ENCODE measurements at places on chromosomes 1 and 21.
A peak's percentile ranks its signal among the peaks of the same experiment; 100 is the strongest.

DNA sequence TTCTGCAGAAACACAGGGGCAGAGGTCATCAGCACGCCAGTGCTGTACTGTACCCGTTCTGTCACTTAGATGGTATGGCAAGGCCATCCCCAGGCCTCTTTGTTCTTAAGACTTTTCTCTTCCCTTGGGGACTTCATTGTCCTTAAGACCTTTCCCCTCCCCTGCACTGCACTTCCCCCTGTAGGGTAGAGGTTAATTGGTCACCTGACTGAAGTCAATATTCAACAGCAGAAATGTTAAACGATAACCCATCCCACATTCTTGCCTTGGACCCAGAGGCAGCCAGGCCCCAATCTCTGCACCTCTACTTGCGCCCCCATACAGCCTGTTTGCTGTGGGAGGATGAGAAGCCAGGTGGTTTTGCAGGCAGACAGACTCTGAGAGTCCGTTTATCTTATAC is 10.2 kb downstream of the PHGDH start:
- DNase-seq, result no peak

- DNase-seq, result no peak
These were observed 17.8 kb downstream of the ORC1 start for GRCh38 chr1:52386458-52386857.

- DNase-seq, result no peak
These were observed 12.7 kb upstream of the PADI4 start for GRCh38 chr1:17295292-17295691.

- DNase-seq, result no peak
These were observed 71.2 kb downstream of the CHRM3 start for GRCh38 chr1:239457491-239458143.

DNA sequence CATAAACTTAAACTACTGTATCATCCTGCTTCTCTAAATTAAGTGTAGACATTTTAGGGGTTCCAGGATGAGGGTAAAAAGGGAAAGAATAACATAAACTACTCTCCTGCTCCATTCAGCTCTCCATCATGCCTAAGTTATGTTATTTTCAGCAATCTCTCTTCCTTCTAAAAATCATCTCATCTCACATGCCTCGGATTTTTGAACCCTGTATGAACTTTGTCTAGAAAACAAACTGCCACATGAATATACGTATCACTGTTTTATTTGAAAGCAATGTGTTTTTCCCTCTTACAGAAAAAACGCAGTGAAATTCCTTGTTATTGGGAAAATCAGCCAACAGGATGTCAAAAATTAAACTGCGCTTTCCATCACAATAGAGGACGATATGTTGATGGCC is 32.6 kb downstream of the ZBED6 start:
- no peak for DNase-seq

DNA sequence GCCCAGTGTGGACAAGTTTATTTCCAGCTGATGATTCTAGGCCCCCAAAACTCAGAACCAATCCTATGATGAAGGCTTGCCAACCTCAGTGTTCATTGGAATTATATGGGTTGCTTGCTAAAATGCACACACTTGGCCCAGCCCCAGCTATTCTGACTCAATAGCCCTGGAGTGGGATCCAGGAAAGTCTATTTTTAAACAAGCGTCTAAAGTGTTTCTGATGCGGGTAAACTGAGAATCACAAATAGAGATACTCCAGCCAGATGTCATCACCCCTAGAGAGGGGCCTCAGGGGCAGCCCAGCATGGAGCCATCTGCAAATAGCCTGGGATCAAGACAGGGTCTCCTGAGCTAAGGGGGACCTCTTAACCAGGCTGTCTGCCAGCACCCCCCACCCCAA is 46.0 kb downstream of the PKP1 start:
- DNase-seq, result no peak

GRCh38 chr1:232978091-232978634 is 27.8 kb downstream of the NTPCR start:
- no peak for DNase-seq

- no peak for DNase-seq
These were observed 424.8 kb upstream of the ADGRL4 start for GRCh38 chr1:79431340-79431739.

DNA sequence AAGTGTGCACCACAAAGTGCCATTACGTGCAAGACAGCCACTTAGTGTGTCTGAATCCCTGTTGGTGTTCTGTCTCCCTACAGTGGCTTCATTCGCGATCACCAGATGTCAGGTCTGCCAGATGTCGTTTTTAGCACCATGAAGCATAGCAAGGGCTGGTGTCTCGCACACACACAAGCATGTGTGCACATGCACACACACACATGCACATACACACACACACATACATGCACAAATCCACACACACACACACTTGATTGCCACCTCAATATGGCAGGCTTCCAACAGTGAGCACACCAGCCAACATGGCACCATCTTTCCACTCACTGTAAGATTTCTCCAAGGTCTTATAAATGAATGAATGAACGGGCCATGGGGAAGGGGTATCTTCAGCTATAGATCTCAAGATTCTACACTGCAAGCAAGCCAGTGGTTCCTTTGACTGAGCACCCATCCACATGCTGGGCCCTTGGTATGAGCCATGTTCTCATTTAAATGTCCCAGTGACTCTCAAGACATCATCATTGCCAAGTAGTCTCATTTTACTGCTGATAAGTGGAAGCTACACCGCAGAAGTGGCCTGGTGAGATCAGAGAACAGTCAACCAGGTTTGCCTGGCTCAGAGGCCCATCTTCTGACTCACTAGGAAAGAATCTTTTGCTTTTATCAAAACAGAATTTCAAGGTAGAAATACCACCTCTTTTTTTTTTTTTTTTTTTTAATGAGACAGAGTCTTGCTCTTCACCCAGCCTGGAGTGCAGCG is 84.9 kb downstream of the SIM2 start:
- DNase-seq, result no peak

DNA sequence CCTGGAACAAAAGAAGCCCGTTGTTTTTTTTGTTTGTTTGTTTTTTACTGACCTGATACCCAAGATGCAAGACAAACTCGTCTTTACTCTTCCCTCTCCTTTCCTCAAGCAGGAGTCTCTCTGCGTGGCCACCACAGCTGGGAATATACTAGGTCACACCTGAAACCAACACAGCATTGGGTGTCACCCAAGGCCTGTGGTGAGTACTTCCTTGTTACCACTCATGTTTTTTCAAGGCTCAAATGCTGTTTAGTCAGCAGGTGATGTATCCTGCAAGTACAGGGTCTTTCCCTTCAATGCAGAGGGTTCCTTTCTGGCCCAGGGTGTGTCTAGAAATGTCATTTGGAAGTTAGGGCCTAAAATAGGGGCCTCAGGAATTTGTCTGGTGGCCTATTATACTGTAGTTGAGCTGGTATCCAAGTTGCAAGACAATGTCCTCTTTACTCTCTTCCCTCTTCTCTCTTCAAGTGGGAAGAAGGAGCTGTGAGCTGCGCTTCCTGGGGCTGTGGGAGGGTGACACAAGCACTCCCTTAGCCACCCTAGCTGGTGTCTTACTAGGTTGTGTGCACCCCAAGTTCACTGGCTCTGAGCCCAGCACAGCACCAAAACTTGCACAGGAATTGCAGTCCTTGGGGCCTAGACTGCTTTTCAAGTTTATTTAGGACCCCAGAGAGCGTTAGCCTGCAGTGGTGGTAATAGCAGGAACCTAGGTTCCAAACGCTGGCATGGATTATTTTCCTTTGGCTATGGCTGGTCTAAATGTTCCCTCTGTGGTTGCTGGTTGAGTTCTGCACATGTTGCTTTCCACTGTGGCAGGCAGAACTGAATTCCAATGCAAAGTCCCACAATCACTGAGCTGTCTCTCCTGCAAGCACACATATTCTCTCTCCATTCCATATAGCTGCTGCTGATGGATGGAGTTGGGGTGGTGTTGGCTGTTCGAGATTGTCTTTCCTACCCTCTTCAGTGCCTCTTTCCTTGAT is 91.4 kb upstream of the LYPLAL1 start:
- DNase-seq, result no peak

GRCh38 chr1:154975409-154976059 is 1.1 kb downstream of the CKS1B start:
- no peak for DNase-seq

DNA sequence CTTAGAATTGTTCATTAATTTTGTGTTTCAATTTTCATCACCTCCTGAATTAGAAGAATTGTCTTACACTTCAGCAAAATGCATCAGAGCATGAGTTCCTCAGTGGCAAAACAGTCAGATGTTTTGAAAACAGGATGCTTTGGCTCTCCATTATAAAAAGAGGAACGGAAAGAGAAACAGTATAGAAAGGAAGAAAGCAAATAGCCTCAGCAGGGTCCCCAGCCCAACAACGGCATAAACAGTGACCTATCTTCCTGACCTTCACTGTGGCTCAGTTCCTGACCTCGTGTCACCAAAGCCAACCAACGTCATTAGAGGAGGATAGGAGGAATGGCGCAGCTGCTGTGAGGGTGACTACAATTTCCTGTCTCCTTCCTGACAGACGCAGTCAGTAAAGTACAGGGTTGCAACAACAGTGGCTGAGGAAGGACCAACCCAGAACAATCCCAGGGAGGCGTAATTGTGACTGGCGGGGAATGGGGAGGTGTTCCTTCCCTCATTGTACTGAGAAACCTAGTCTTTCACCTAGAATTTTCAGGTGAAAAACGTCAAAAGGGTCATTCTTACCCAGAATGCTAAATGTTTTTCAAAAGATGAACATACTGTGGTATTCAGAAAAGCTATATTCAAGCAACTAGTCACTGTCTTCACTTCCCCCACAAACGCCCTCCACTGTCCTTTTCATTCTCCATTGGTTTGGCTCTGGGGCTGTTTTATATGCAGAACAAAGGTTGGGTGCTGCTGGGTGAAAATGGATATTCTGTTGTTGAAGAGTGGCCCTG is 197.9 kb upstream of the SGIP1 start:
- DNase-seq, result peak; percentile 28

DNA sequence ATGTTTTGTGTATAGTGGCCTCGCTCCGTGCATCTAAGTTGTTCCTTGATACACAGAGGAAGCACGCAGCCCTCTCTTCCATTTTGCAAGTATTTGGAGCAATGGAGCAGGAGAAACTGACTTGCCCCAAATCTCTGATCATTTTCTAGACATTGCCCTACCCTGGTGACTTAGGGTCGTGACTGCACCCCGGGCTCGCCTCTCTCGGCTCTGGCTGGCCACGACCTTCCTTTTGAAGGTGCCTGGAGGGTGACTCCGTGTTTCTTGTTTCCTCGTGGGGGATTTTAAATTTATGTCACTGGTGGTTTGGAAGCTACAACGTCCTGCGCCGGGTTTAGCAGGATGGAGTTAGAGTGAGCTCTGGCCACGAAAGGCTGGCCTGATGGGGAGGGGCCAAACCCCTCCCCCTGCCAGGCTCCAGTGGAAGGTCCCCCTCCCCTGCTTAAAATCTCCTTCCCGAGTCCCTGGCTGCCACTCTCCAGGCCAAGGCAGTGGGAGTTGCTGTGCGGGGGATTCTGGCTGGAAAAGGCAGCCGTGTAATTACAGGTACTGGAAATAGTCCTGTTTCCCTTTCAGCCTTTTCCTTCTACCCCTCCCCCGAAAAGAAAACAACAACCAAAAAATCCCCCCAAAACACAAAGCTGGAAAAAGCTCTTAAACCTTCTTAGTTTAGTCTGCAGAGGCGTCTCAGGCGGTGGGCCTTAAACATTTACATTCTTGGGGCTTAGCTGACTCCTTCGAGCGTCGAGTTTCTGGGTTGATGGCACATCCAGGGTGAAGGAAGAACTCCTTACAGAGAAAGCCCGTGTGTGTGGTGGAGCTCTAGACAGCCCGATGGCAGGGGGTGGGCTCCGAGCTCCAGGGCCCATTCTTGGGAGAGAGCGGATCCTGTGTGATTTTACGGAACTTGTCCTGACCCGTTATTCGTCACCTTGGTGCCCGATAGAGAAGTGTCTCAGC is 28.1 kb downstream of the SPSB1 start:
- no peak for DNase-seq

DNA sequence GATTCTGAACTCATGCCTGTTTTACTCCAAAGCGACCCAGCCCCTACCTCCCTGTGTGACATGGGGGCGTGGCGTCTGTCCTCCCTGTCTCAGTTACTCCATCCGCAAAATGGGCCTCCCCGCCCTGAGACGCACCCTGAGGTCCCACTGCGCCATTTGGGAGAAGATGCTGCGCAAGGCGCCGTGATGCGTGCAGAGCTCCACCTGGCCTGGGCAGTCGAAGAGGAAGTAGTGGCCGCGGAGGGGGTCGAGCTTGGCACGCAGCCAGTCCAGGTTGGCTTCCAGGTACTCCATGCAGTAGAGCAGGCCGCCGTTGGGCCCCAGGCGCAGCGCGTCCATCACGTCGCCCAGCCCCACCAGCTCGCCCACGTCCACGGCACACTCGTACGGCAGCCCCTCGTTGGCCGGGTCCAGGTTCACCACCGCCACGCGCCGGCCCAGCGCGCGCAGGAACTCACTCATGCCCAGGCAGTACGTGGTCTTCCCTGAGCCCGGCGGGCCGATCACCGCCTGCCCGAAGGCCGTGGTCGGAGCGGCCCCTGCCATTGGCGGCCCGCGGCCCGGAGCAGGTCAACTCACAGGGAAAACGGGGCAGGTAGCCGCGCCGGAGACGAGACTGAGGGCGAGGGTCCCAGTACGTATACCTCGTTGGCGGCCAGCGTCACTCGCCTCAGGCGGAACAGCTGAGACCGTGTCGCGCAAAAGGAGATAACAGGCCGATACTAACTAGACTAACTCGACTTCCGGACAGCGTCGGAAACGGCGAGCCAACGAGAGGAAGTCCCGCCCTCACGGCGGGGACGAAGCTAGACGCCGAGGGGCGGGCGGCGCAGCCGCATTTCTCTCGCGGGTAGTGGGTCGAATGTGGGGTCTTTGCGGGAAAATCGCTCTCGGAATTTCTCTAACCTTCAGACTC is at the start of gene GPN2:
GPN2 (minus strand) TSS at position 733 of the 916 bp plus-strand sequence; CDS start at position 546, 187 bp downstream.
- DNase-seq, result peak; percentile 20

- no peak for DNase-seq
These were observed 199.8 kb downstream of the CHRM3 start for GRCh38 chr1:239586128-239586527.

DNA sequence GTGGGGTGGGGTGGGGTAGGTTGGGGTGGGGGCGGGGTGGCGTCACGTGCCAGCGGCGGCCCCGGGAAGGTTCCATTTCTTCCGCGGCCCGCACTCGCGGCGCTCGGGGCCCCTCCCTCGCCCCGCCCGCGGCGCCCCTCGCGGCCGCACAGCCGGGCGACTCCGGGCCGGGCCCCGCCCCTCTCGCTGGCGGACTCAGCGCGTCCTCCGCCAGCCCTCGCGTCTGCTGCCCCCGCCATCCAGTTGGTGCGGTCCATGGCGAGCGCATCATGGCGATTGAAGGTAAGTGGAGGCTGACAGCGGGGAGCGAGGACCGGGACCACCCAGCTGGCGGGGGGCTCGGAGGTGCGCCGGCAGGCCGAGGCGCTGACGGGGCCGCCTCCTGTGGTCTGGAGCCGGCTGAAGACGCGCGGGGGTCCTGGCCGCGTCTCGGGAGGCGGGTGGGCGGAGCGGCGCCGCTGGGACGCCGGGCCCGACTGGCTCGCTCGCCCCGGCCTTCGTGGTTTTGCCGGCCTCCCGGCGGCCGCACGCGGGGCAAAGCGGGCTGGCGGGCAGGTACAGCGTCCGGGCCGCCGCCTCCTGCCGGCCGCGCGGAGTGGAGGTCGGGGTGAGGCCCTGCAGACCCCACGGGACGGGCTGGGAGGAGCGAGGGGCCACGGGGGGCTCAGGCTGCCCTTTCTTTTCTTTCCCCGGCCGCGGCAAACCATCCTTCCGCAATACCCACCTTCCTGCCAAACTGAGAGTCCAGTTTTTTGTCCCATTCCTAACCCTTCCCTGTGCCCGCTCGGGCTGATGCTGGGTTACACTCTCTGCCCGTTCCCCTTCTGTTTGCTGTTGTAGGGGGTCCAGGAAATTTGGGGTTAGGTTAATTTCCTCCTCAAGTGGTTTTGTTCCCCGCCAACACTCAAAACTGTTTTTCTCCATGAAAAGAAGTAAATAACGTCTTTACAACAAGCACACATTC is at the start of gene SYT14:
SYT14 (plus strand) TSS at position 222 of the 964 bp plus-strand sequence; CDS start at position 270, 48 bp downstream.
- no peak for DNase-seq

GRCh38 chr1:6134741-6135510 is 45.2 kb downstream of the CHD5 start:
- DNase-seq, result no peak

All from stimulated activated CD4-positive, alpha-beta T cell treated with anti-CD3 and anti-CD28 coated beads, TNF-alpha, amount 100 ng/mL, for 1 hour (primary cell).